SJSA1 (cell line): ENCODE measurements at places on chromosomes 2 and 18.
A peak's percentile ranks its signal among the peaks of the same experiment; 100 is the strongest.

DNA sequence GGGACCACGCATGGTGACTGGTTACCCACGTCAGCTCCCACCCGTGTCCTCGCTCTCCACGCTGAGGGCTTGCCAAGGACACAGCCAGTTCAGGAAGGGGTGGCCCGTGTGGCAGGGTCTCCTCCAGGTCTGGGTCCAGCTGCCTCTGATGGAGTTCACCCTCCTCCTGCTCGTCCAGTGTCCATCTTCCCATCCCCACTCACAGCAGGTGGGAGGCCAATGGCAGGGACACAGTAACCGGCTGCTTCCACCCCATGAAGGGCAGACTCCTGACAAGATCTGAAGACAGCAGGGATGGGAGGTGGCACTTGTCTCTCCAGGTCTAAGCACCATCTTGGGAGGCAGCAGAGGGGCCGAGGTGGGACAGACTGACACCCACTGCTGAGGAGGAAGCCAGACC lies 106.4 kb downstream of the NDUFA10 start:
- DNase-seq: no peak

- DNase-seq: no peak
These were observed 629.1 kb downstream of the ZEB2 start for GRCh38 chr2:143890798-143891197.

GRCh38 chr2:102737431-102737830 lies 24.4 kb upstream of the TMEM182 start:
- DNase-seq: no peak

- DNase-seq: no peak
These were observed 162.6 kb downstream of the KCNE4 start for GRCh38 chr2:223214394-223215253.

- no peak for DNase-seq
These were observed 28.4 kb upstream of the ACVR1C start for GRCh38 chr2:157657101-157657500.

- DNase-seq: no peak
These were observed 81.2 kb downstream of the INSIG2 start for GRCh38 chr2:118169359-118170005.

- DNase-seq: no peak
These were observed 180.9 kb downstream of the BCL2 start for GRCh38 chr18:63138436-63139340.

GRCh38 chr2:174059884-174060244 lies 94.7 kb upstream of the SP3 start:
- peak; percentile 67 for DNase-seq

DNA sequence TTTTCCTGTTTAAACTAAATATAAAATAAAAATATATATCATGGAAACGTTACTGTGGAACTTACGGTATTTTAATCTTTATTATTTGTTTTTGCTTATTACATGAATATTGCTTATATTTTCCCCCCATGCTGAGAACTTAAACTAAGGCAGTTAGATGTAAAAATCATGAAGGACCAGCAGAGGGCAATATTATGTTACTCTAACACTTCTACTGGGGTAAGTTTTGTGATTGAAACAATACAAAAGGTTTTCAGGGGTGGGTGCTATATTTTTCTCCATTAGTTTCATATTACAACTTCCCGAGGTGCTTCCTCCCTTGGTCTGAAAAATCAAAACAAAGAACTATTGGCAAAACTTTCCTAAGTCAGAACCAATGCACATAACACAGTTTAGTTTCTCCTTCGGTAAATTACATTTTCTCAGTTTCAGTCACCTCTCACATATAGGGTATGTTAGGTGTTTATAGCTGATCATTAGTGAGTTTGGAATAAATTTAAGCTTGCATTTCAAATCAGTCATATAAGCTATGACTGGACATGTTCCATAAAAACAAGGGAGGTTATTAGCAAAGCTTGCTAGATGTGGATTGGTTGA lies 54.8 kb downstream of the ZNF407 start:
- peak; percentile 49 for DNase-seq

DNA sequence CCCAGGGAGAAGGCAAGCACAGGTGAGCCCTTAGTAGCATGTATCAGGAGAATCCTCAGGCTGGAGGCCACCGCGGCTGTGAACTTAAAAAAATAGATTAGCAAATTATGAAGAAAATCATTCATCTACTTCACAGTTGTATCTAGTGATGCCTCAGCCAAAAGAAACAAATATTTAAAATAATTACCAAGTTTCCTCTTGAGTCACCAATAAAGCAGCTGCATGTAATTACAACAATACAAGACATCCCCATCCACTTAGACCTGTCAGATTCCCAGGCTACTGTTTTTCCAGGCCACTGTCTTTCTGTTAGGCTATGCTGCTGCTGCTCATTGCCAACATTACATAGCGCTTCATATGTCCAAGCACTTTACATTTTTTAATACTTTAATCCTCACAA lies 54.6 kb upstream of the PHLPP1 start:
- DNase-seq: no peak

GRCh38 chr18:11785444-11786055 lies 65.7 kb upstream of the CHMP1B start:
- DNase-seq: no peak

DNA sequence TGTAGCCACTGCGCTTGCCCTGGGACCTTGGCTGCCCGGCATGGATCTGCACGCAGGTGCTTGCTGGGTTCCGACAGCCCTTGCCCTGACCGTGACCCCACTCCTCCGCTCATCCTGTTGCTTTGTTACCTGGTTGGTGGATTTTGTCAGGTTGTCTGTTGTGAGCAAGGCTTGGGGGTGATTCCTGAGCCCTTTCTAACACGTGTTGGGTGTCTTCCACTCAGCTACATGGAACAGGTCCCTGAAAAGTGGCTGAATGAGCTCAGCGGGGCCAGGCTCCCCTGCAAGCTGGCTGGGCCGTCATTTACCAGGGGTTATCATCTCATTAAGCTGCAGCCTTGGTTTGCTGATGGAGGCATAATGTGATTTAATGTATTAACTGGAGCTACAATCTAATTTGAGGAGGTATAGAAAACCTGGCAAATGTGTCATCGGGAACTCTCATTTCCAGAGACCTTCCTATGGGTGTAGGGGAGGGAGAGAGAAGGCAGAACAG lies 24.6 kb downstream of the RAMP1 start:
- no peak for DNase-seq

DNA sequence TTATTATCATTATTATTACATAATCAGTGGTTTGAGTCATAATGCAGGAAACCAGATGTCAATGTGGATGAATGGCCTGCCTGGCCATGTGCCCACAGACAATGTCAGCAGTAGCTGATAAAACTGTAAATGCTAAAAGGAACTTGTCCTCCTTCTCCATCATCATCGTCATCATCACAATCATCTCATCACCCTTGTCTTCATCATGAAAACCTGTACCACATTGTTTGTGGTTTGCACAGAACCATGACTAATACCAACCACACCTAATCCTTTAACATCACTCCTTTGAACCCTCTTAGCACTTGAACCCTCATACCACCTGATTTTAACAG lies 96.0 kb downstream of the HNMT start:
- DNase-seq: no peak

- no peak for DNase-seq
These were observed 822 bp downstream of the GDF7 start for GRCh38 chr2:20667531-20668401.

DNA sequence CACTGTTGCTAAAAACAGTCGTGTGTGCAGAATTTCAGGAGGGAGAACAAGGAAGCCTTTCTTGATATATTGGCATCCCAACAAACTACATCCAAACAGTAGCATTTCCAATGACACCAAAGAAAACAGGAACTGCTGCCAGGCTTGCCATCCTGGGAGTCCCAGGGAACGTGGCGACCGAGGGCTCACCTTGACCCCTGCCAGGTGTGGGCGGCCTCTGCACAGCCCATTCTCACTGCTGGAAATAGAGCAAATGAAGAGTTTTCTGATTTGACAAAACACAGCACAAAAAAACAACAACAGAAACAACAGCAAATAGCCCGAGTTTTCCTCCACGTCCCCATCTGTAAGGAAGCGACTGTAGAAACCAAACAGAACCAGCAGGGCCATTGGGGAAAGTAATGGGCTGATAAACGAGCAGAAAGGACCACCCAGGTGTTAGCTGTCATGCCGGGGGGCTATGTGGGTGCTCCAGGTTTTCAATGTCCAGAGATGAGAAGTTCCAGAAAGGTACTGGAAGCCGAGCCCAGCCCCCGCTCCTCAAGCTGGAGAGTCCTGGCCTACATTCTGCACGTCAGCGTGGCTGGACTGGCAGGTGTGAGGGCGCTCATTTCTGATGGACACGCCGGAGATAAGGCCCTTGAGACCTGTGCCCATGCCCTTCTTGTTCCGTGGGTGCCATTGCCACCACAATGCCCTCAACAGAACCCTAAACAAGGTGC lies 80.8 kb downstream of the TWIST2 start:
- DNase-seq: peak; percentile 29

DNA sequence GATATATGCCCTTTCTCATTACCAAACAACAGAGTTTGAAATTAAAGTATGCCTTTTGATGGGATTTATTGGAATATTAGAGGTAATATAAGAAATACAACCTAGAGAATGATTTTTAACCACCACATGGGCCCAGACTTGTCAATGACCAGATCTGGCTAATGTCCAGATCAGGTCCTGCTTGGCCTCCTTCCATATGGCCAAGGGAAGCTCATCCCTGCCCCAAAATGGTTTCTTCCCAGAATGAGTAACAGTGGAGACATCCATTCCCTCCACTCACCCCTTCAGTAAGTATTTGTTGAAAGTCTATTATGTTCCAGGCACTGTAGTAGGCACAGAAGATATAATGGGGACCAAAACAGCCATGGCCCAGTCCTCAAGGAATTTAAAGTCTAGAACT lies 54.9 kb downstream of the ANTXR1 start:
- DNase-seq: no peak

DNA sequence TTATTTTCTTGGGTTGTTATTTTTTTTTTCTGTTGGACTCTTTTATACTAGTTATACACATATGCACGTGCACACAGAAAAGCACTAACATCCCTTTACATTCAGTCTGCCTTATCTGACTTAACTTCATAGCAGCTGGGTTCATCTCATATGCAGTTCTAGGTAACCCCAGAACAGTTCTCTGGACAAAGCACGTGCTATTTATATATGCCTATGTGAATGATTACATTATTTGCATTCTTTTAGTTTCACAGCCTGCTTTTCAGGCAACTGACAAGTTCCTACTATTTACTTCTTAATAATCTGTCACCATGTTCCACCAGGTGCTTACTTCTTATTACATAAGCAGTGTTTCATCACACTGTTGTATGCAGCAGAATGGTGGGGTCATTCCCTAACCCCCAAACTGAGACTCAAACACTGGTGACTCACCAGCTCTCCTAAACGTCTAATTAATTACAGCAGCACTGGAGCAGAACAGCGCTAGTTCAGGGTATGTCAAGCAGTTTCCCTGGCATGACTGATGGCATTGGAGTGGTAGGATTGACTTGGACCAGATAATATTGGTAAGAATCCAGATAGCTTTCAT lies 372.8 kb downstream of the CLIP4 start:
- DNase-seq: no peak

GRCh38 chr2:200431996-200432705 lies 77.7 kb downstream of the KCTD18 start:
- no peak for DNase-seq

- DNase-seq: peak; percentile 62
These were observed 114.7 kb downstream of the DNAH6 start for GRCh38 chr2:84631047-84631446.

GRCh38 chr2:142952793-142953494 lies 75.5 kb downstream of the KYNU start:
- DNase-seq: no peak

- DNase-seq: no peak
These were observed 104.4 kb downstream of the RGPD3 start for GRCh38 chr2:106363791-106364190.

GRCh38 chr2:142323206-142323605 lies 192.4 kb upstream of the LRP1B start:
- DNase-seq: no peak

DNA sequence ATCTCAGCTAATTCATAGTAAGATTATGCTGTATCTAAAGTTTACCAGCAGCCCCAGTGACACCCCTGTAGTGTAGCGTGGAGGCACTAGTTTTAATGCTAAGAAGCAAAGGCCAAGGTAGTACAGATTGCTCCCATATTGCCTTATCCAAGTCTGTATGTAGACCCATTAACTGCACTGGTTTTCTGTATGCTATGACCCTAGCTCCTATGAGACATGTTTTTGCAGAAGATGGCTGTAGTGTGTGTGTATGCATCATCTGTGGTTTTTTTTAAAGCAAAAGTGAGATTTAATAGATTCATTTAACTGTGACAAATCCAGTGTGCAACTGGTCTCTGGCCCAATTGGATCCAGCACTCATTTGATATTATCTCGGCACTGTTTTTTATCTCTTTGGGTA lies 86.5 kb downstream of the HAUS1 start:
- no peak for DNase-seq

DNA sequence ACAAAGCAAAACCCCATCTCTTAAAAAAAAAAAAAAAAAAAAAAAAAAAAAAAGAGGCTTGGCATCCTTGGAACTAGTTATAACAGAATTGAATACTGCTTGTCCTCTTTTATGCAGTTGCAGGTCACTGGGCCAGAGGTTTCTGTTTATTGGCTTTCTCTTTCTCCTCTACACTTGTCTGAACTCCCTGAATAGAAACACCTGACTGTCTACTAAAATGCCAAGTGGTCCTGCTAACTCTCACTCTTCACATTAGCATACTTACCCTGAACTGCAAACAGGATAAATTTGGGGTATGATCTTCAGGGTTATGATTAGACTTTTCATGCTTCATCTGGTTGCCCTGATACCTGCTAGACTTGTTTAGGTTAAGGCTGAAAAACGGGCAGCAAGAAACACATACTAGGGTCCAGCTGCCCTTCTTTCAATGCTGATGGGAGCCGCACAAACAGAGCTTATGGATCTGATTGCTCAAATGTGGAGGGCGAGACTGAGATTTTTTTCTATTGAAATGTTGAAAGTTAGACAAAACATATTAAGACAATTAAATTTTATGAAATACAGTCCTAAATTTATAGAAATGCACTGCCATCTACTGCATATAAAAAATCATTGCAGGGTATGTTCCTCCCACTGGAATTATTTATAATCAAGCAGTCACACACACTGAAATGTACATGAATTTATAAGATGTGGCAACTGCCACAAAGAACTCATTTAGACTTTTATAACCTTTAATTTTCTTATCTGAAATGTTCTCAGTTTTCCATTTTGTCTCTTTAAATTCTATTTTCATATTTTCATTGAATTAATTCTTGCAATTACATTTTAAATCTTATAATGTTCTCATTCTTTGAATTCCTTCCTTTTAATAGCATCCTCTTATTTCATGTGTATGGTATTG lies 40.8 kb downstream of the GTF3C3 start:
- peak; percentile 10 for DNase-seq

- DNase-seq: no peak
These were observed 55.3 kb downstream of the DCC start for GRCh38 chr18:52395146-52395852.

- DNase-seq: no peak
These were observed 601.5 kb upstream of the FANCL start for GRCh38 chr2:58842501-58843155.

DNA sequence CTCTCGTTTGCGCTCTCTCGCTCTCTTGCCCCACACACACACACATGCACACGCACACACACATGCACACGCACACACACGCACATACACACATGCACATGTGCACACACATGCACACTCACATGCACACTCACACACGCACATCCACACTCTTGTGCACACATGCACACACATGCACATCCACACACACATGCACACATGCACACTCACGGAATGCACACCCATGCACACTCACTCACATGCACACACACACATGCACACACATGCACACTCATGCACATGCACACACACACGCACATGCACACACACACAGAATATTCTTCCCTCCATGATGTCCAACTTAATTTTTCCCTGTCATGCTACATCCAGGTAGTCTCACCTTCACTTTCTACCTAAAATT lies 360.1 kb downstream of the DCC start:
- no peak for DNase-seq
